CD4-positive, alpha-beta T cell treated with Interleukin-15 for 1 hour (primary cell): ENCODE measurements at places on chromosomes 12 and 14.
A peak's percentile ranks its signal among the peaks of the same experiment; 100 is the strongest.

DNA sequence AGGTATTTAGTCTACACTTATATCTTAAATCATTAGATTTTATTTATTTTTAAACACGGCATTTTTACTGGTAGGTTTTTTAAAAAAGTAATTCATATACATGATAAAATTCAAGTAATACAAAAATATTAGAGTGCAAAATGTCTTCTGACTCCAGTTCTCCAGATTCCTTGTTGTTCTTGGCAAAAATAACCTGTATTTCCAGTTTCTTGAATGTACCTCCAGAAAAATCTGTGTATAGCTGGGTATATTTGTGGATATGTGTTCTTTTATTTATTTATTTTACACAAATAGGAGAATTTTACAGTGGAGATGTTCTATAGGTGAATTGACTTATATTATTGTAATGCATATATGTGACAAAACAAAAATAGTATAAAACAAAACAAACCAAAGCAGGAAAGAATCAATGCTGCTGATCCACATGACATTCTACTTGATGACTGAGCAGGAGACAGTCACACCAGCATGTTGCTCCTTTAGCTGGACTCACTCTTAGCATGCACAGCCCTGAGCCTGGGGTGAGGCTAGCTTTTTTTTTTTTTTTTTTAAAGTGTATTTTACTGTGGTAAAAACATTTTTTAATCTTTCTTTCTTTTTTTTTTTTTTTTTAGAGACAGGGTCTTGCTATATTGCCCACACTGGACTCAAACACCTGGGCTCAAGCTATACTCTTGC is 42.2 kb upstream of the SLC38A2 start:
- no peak for DNase-seq

DNA sequence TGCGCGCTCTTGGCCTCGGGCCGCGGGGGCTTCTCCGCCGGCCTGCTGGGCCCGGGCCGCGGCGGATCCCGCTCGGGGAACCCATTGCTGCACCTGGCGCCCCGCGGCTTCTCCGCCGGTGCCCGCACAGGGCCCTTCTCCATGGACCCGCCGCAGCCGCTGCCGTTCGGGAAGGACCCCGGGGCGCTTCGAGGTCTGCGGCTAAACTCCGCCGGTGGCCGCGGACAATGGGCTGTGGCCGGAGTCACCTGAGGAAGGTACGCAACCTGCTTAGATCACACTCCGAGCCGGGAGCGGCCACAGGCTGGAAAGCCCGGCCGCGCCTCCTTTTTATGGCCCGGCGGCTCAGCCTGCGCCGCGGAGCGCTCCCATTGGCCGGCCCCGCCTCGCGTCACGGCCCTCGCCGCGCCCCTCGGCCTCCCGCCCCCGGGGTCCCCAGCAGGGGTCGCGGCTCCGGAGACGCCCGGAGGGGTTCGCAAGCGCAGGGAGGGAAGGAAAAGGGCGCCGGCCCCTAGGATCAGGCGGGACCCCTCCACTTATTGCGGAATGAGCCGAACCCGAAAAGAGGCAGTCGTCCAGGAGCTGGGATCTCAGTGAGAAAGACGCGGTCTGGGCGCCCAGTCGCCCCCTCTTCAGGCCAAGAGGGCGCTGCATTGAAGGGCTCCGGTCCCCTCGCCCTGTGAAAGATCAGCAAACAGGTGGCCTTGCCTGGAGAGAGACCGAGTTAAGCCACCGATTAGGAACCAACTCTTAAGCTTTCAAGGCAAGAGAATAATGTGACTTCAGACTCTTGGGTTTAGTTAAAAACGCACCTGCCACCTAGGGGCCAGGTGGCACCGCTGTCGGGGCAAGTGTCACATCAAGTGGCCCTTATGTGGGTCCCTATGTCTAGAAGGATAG is at the start of gene GCH1:
TSS of gene GCH1 (minus strand) at position 306 of the 900 bp plus-strand sequence. CDS start at position 143, 163 bp downstream.
- peak; percentile 84 for DNase-seq

DNA sequence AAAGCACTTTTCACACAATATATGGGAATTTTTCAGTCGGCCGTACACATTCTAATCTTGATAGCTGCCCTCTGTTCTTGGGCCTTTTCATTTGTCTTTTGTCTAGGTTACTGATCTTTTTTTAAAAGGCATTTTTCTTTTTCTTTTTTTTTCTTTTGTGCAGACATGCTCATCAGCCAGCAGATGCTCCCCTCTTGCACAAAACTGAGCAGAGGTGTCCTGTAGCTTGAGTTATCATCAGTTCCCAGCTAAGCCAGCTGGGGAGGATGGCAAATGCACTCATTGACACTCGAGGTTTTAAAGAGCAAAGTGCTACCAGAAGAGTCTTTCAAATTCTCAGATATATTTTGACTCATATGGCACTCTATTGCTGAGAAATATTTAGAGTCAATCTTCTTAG is 913.9 kb upstream of the SEL1L start:
- no peak for DNase-seq

DNA sequence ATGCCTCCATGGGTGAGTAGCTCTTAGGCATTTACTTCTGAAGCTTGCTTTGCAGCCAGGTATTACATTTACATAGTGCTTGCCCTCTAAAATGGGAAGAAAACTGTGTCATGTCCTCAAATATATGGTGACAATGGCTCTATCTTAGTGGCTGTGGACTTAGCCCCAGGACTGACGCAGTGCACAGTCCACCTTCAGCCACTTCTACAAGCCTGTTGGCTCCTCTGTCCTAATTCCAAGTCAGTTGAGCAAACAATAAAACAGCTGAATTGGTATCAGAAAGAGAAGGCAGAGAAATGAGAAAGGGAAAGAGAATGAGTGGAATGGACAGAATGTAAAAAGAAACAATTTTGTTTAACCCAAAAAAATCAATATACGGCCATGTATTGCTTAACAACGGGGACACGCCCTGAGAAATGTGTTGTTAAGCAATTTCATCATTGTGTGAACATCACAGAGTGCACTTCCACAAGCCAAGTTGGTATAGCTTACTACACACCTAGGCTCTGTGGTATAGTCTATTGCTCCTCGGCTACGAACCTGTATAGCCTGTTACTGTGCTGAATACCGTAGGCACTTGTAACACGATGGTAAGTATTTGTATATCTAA is 93.5 kb downstream of the GRIN2B start:
- no peak for DNase-seq

DNA sequence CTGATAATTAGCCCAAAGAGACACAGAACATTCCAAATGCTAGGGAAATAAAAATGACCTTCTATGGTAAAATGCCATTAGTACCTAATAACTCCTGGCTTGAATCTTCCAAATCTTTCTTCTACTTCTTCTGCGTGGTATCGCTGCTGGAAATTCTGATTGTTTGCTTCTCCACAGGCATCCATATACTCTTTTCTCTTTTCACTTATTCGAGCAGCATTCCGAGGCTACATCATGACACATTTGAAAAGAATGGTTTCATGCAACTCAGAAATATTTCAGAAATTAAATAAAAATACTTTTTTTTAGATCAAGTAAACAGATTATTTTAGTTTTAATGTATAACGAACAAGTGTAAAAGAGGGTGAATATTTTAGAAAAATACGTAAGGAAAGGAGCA is 18.9 kb downstream of the ZCCHC8 start:
- no peak for DNase-seq

- no peak for DNase-seq
These were observed 8.9 kb downstream of the FAIM2 start for GRCh38 chr12:49894751-49895148.

GRCh38 chr12:54890339-54890738 is 36.0 kb downstream of the MUCL1 start:
- DNase-seq = no peak
